ENCODE measurements at places on chromosomes 4 and X.

GRCh38 chr4:26226629-26227376, 94.0 kb upstream of the RBPJ start:
- DNase-seq = no peak

GRCh38 chr4:159390648-159391047, 287.8 kb downstream of the RAPGEF2 start:
- no peak for DNase-seq

DNA sequence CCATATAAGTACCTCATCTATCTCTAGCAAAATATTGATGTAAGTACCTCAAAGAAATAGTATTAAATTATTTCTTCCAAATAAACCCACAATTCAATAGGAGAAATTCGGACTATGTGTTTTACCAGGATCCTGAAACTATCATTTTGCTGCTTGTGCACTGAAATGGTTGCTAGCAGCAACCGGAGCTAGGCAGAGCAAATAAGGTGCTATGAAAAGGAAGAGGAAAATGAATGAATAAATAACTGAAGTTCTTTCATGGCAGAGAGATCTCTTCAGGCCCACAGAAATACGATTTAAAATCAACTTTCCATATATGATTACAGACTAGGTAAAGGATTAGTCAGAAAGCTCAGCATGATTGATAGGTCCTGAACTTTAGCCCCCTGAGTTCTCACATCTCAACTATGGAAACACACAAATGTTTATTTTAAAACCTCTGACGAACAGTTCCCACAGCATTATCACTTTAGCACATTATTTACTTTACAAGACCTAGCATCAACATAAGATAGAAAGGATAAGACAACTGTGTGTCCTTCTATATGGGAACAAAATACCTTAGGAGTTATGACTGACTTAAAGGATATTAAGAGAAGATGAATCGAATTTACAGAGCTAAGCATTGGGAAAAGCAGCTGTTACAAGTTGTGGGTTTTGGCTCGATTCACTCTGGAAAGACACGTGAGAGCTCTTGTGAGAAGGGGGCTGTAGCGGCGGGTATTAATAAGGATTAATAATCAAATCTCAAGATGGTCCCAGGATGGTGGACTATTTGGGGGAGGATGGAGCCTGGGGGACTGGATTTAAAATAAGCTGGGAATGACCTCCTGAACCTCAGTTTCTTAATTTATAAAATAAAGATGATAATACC, 104.3 kb downstream of the CORIN start:
- DNase-seq = no peak

DNA sequence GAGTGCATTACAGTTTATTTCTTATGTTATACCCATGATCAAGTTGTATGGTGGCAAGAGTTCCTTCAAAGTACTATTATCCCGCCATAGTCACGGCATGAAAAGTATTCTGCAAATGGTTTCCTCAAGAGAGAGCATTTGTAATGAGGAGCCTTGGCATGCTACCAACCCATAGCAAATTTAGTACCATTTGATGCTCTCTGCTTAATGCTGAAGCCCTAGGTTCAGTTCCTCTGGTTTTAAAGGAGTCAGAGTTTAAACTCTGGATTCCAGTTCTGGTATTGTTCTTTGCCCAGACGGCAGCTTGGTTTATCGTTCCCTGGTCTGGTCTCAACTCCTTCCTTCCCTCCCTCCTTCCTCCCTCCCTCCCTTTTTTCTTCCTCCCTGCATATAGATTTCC, 371.3 kb downstream of the BMPR1B start:
- no peak for DNase-seq

DNA sequence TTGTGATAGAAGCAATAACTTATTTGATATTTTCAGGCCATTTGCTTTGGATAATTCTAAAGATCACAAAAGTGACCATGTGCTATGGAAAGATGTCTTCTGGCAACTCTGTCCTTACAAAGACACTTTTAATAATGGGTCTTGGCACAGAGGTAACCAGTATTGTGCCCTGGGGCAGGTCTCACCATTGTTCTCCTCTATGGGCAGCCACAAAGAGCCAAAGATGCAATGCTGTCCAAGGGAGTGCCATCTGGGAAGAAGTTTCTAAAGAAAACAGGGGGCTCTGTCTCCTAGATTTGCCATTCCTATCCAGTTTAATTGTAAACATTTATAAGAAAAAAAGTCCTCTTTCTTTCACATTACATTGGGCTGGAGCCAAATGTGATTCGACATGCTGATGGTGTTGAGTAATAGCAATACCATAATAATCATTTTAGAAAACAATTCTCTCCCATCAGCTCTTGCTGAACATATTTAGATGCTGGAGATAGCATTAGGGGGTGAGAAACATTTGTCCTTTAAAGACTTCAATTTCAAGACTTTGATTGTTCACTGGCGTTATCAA, 179.9 kb downstream of the KIT start:
- DNase-seq = no peak

DNA sequence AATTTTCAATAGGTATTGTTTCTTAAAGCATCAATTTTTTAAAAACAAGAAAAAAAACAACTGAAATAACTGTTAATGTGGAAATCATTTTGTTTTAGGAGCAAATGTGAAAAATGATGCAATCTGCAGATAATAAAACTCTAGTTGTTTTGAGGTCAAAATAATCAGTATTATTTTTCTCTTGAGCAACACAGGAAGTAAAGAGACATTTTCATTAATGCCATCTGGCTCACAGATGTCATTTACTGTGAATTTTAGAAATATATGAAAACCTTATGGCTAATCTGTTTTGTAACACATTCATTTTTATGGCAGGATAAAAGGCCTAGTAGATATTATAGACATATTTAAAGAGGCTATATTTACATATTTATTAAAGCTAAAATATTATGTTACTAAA, 141.6 kb downstream of the PCDH18 start:
- no peak for DNase-seq

GRCh38 chr4:88816360-88816759, 118.7 kb upstream of the NAP1L5 start:
- no peak for DNase-seq

DNA sequence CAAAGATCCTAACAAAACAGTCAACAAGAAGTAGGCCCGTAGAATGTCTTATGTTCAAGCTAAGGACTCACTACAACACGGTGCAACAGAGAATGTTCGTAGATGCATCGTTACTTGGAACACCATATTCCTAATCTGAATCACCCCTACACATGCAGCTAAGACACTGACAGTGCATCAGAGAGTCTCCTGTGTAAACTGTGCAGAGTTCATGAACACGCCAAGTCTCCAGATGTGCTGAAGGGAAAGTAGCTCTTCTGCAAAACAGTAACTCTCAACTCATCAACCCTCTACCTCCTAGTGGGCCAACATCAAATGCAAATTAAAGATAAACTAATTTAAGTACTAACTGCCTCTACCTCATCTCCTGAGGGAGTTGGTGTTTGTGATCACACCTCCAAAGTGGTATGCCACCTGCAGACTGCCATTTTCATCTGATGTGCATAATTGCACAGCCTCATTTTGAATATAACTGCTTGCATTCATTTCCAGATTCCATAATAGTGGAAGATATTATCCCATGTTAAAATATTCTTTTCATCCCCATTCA, 73.5 kb downstream of the MOSPD2 start:
- no peak for DNase-seq

GRCh38 chrX:15856222-15856587, 1.6 kb upstream of the AP1S2 start:
- DNase-seq = no peak

GRCh38 chr4:173547889-173548288, 17.9 kb upstream of the HAND2 start:
- DNase-seq = no peak

- DNase-seq = no peak
Observed at GRCh38 chrX:11786862-11787261, 28.8 kb downstream of the MSL3 start.

GRCh38 chr4:67393007-67393406, 152.3 kb downstream of the CENPC start:
- no peak for DNase-seq

DNA sequence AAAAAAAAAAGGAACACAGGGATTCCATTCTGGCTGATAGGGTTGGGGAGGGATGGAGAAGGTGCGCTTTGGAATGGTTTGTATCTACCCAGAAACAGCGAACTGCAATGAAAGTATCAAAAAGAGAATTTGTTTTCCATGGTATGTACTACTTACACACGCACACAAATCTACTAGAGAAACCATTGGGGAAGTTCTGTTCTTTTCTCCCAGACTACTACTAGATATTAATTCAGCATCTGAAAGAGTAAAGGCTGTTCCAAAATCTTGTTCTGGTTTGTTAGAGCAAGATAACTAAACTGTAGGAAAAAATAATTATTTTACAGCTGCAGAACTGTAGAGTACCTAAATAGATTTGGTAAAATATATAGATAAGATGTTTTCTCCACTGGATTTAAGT, 118.4 kb downstream of the CBR4 start:
- no peak for DNase-seq

DNA sequence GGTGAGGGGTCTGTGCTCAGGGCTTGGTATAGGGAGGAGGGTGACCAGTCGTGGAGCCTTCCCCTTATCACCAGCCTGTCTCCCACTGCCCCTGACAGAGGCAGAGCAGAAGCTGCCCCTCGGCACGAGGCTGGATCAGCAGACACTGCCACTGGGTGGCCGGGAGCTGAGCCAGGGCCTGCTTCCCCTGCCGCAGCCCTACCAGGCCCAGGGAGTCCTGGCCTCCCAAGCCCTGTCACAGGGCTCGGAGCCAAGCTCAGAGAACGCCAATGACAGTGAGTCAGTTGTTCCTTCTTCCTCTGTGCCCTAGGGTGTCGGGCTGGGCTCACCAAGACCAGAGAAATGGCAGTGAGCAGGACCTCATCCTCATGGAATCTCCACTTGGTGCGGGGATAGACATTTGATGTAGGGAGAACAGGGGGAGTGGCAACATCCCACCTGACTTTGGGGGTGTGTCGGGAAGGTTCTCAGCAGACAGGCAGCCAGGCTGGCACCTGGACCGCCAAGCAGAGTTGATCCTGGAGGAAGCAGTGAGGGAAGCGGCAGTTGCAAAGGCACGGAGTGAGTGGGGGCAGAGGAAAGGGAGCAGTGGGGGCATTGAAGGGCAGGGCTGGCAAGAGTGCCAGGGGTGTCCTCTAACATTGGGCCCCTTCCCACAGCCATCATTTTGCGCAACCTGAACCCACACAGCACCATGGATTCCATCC, 14.3 kb upstream of the UBA1 start:
- DNase-seq = no peak

DNA sequence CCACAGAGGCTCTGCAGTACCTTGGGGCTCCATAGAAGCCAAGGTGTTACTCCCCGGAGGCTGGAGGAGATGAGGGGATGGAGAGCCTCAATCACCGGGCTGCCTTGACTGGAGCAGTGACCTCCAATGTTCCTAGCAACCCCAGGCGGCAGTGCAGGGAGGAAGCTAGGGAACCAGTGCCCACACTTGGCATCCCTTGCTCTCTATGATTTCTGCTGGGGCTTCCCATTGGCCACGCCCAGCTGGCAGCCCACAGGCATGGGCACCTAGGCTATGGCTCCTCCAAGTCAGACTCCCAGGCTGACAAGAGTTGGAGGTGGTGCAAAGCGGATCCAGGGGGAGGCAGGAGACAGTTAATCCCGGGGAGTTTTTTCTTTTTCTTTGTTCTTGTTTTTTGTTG, 229.7 kb downstream of the EVC2 start:
- no peak for DNase-seq

DNA sequence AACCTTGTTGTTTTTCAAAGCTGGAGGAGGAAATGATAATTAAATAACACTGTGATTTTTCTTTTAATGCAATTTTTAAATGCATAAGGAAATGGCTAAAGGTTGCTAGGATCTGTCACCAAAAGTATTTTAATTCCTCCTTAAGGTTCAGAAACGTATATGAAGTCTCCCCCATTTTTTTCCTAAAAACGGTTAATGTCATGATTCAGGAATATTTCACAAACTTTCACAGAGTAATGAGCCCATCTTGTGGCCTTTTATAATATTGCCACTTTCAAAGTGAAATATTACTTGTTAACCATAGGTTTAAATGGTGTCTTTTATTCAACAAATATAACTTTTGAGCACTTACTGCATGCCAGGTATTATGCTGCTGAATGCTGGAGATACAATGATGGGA, 99.5 kb upstream of the USP38 start:
- no peak for DNase-seq

DNA sequence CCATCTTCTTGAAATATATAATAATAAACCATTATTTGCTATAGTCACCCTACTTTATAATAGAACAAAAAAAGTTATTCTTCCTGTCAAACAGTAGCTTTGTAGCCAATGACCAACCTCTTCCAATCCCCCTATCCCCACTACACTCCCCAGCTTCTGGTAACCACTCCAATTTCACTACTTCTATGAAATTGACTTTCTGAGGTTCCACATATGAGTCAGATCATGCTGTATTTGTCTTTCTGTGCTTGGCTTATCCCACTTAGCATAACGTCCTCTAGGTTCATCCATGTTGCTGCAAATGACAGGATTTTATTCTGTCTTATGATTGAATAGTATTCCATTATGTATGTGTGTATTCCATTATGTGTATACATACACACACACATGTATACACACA, 809.7 kb upstream of the NDST4 start:
- no peak for DNase-seq

- DNase-seq = no peak
Observed at GRCh38 chr4:57195622-57196021, 85.4 kb upstream of the IGFBP7 start.

Measured in left colon (tissue), 2 donors.